Colonic mucosa (tissue), 4 donors: ENCODE measurements at places on chromosomes 1 and 21. TPM values are rescaled to one million over a fixed set of nuclear protein-coding genes. Genes with fewer than 3 reads are reported as not detected.

GRCh38 chr1:196933531-196934189, 9.9 kb upstream of the CFHR2 start:
- DNase-seq = no peak

- no peak for DNase-seq
Measured at GRCh38 chr1:2291577-2291976, 63.5 kb downstream of the SKI start.

DNA sequence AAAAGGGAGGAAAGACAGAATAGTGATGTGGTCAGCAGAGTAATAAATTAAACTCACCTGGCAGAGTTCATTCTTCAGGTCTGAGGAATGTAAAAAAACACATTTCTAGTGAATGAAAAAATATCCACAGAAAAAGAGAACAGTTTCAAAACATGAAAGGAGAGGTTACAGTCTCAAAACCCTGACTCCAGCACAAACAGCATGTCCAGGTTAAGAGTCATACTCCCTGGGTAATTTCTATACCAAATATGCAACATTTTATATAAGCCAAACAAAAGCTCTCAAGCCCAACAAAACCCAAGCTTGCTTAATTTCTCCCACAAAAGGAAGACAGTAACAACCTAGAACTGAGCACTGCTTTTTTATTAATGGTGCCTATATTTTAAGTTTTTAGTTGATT, 173.0 kb downstream of the NTMT2 start:
- no peak for DNase-seq

Gene EDN2
- total RNA-seq = 3.3 TPM
